CD8-positive, alpha-beta memory T cell (primary cell): ENCODE measurements at places on chromosomes 5 and 9. TPM values are rescaled to one million over a fixed set of nuclear protein-coding genes. Genes with fewer than 3 reads are reported as not detected.

The ZNF618 gene
- polyA plus RNA-seq = 1.2 TPM

The FGFR4 gene
- 0.29 TPM for polyA plus RNA-seq

The CCNJL gene
- polyA plus RNA-seq = not detected

The PELO gene
- 14.7 TPM for polyA plus RNA-seq

The PCDHA11 gene
- polyA plus RNA-seq = not detected

The NEURL1B gene
- not detected for polyA plus RNA-seq

The LCN1 gene
- not detected for polyA plus RNA-seq

The IFNA13 gene
- polyA plus RNA-seq = not detected

The C9orf85 gene
- 13.5 TPM for polyA plus RNA-seq

The SMU1 gene
- 21.2 TPM for polyA plus RNA-seq

The NUTM2G gene
- polyA plus RNA-seq = 0.14 TPM

The GPR150 gene
- 2.8 TPM for polyA plus RNA-seq

The ADAMTS13 gene
- 0.32 TPM for polyA plus RNA-seq
